ENCODE measurements at places on chromosomes 1 and 21. TPM values are rescaled to one million over a fixed set of nuclear protein-coding genes. Genes with fewer than 3 reads are reported as not detected.

The CPTP gene
- 17.6 TPM for total RNA-seq

The CD34 gene
- total RNA-seq: 0.06 TPM

The C1orf53 gene
- 0.55 TPM for total RNA-seq

The SPATA17 gene
- not detected for total RNA-seq

The SYDE2 gene
- total RNA-seq: 2.2 TPM

The ZNF670 gene
- 1.3 TPM for total RNA-seq

The NHLH1 gene
- total RNA-seq: 0.44 TPM

The ACP6 gene
- 20.3 TPM for total RNA-seq

The UBE2U gene
- total RNA-seq: not detected

The SPAG17 gene
- not detected for total RNA-seq

The C21orf91 gene
- total RNA-seq: 88.7 TPM

The REN gene
- not detected for total RNA-seq

The FNDC5 gene
- not detected for total RNA-seq

The ANKRD34A gene
- total RNA-seq: 4.6 TPM

All from activated CD8-positive, alpha-beta memory T cell treated with anti-CD3 and anti-CD28 coated beads, Interleukin-2, amount 10 ng/mL, durations not matched to agents 7 days and 5 days (primary cell).